ENCODE measurements at places on chromosomes 12 and 14.
A peak's percentile ranks its signal among the peaks of the same experiment; 100 is the strongest.

DNA sequence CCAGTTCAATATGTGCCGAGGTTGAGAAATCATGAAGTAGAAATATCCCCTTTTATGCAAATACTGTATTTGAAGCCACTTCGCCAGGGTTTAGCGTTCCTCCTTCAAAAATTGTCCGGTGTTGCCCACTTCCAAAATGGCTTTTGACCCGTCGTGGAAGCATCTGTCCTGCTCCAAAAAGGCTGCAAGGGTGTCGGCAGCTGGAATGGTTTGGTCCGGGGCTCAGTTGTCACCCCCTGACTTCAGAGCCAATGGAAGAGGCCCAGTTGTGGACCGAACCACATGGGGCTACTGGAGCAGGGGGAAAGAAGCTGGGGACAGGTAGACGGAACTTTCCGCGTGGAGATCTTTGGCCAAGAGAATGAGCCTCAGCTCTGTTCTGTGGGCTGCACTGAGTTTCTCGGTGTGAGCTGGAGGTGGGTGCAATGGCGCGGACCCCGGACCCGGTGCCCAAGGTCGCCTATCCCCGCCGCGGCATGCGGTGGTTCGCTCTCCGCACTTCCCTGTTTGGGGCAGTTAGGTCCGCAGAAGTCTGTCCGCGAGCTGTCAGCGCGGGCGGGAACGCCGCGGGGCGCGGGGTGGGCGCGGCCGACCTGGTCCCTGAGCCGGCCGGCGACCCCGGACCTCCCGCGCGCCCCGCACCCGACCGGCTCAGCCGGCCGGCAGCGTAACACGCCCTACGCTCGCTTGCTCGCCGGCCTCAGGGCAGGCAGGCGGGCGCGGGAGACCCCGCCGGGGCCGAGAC is at the start of gene ANKRD13A:
Gene ANKRD13A (plus strand): TSS at position 527 of the 745 bp plus-strand sequence. CDS start 259 bp downstream, outside the sequence.
- peak; percentile 94 for DNase-seq

DNA sequence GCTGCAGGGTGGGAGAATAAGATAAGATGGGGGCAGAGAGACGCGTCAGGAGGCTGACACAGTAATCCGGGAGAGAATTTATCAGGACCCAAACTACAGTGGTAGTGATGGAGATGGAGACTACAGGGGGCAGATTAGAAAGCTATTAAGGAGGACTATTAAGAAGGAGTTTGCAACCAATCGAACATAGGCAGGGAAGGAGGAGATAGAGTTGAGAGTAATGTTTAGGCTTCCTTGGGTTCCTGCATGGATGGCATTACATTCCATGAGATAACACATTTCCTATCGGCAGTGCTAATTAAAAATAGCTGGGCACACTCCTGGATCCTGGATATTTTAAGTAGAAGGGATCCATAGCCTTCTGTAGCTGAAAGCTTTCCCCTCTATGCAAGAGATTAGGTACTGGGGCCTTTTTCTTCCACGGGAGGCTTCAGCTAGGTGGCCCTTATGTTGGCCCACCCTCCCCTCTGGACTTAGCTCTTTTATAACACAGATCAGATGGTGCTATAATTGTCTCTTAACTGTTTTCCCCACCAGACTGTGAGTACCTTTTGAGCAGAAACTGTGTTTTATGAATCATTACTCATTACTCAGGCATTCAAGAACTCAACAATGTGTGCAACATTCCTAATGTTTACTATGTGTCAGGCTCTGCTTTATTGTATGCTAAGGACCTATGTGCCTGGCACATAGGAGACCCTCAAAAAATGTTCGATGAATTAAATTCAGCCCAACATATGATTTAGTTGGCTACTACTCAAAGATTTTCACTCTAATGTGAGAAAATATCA is 113.0 kb downstream of the RMST start:
- no peak for DNase-seq

- DNase-seq = no peak
Observed at GRCh38 chr12:75478116-75478794, 2.3 kb upstream of the GLIPR1 start.

- DNase-seq = no peak
Observed at GRCh38 chr12:52413782-52414345, 7.7 kb upstream of the KRT82 start.

DNA sequence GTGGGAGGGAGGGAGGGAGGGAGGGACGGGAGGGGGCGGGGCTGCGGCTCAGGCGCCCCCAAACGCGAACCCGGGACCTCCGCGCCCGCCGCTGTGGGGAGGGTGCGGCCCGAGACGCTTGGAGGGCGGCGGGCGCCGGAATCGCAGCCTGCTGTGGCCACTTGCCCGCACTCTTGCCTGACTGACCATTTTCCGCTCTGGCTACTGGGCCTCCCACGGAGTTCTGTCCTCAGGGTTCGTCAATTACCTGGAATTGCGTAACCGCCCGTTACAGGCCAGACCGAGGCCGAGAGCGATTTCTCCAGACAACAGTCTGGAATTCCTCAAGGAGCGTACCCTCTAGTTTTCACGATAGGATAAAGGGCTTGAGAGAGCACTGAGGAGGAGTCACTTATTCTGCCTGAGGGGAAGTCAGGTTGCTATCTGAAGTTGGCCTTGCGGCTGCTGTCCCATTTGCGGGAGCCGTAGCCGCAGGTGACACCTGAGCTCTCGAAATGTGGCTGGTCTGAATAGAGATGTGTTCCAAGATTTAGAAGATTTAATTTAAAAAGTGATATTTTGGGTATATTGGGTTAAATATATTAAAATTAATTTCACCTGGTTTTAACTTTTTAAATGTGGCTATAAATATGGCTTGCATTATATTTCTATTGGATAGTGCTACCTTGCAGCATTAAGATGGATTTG is 446 bp upstream of the ZNF641 start:
- DNase-seq = no peak

- DNase-seq = no peak
Observed at GRCh38 chr14:69473260-69473659, 11.3 kb upstream of the PLEKHD1 start.

GRCh38 chr14:103517174-103517566 is 5.5 kb downstream of the CKB start:
- DNase-seq = no peak

All from osteocyte (in vitro differentiated cells).